CD8-positive, alpha-beta T cell (primary cell): ENCODE measurements at places on chromosomes 6 and 20. TPM values are rescaled to one million over a fixed set of nuclear protein-coding genes. Genes with fewer than 3 reads are reported as not detected.

RBM12 gene
- 97.4 TPM for total RNA-seq

CDSN gene
- total RNA-seq, result not detected

IYD gene
- not detected for total RNA-seq

PRRT1 gene
- 3.8 TPM for total RNA-seq

ARMC12 gene
- 1.5 TPM for total RNA-seq

HDGFL1 gene
- not detected for total RNA-seq

IL17F gene
- total RNA-seq, result not detected

ZNF512B gene
- 14.9 TPM for total RNA-seq

GPSM3 gene
- total RNA-seq, result 156 TPM

KIAA1586 gene
- total RNA-seq, result 13.1 TPM

SLC29A1 gene
- total RNA-seq, result 0.79 TPM

SOX18 gene
- total RNA-seq, result not detected

CRYBG1 gene
- total RNA-seq, result 46.2 TPM

MTFR2 gene
- total RNA-seq, result 1.3 TPM

C20orf144 gene
- 0.25 TPM for total RNA-seq

GABRR1 gene
- total RNA-seq, result not detected

TNFRSF6B gene
- 2.0 TPM for total RNA-seq

CPNE5 gene
- total RNA-seq, result 0.33 TPM

SLC32A1 gene
- 0.16 TPM for total RNA-seq

COL9A1 gene
- total RNA-seq, result not detected

OLIG3 gene
- not detected for total RNA-seq

OOEP gene
- total RNA-seq, result not detected

EYA2 gene
- not detected for total RNA-seq

ULBP1 gene
- total RNA-seq, result 0.28 TPM

BHLHE23 gene
- not detected for total RNA-seq

NOP56 gene
- 317 TPM for total RNA-seq

VWA7 gene
- 0.65 TPM for total RNA-seq

HS3ST5 gene
- total RNA-seq, result not detected

KCNK17 gene
- not detected for total RNA-seq

GLP1R gene
- not detected for total RNA-seq

GSTA3 gene
- not detected for total RNA-seq

CLVS2 gene
- total RNA-seq, result not detected

ARMH2 gene
- total RNA-seq, result not detected

PLA2G7 gene
- total RNA-seq, result not detected

AIF1 gene
- 71.2 TPM for total RNA-seq

ASF1A gene
- total RNA-seq, result 15.6 TPM

SERINC3 gene
- total RNA-seq, result 46.0 TPM

OR11A1 gene
- not detected for total RNA-seq

EEF1A2 gene
- total RNA-seq, result 0.42 TPM

SFT2D1 gene
- 7.3 TPM for total RNA-seq
